ENCODE measurements at places on chromosomes 12 and 14.
A peak's percentile ranks its signal among the peaks of the same experiment; 100 is the strongest.

DNA sequence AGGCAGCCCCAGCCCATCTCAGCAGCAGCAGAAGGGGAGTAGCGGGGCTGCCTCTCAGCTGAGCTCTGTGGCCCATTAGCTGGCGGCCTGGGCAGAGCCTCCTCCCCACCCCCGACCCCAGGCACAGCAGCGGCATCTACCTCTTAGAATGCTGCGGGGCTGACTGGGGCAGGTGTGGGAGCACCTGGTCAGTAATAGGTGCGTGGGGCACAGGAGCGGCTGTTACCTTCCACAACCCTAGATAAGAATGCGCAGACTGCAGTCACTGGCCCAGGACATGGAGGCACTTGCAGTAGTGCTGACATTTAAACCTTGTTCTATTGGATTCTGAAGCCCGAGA lies 35.6 kb downstream of the SYNE3 start:
- no peak for DNase-seq

DNA sequence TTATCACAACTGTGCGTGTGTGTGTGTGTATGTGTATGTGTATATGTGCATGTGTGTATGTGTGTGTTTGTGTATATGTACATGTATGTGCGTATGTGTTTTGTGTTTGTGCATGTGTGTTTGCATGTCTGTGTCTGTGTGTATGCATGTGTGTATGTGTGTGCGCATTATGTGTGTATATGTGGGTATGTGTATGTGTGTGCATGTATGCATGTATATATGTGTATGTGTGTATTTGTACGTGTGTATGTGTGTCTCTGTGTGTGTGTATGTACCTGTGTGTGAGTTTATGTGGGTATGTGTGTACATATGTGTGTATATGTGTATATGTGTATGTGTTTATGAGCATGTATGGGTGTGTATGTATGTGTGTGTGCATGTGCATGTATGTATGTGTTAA lies 37.6 kb upstream of the PIWIL1 start:
- no peak for DNase-seq

DNA sequence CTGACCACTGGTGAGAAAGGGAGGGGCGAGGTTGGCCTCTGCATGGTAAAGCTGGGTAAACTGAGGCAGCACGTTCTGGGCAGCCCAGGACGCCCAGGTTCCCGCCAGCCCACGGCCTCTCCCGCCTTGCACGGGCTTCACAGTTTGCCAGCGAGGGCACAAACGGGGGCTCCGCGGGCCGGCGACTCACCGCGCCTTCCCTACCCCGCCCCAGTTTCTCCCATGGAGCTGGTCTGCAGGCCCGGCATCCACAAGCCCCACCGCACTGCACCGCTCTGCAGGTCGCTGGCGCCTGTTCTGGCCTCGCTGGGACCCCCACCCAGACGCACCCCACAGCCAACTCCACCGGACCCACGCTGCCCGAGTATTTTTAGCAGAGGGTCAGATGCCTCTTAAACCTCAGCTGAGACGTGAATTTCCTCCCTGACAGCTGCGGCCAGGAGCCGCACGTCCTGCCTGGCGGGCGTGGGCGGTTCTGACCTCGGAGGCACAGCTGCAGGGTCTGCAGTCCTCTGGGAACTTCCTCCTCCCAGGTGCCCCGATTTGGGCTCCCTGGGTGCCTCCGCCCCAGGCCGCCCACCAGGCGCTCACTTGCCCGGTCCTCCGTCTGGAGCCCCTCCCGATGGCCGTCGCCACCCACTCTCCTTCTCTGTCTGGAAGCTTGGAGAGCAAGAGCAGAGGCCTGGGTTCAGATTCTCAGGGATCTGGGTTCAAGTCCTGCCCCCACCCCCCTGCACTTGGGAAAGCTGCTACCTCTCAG lies 29.5 kb upstream of the INF2 start:
- DNase-seq = no peak

DNA sequence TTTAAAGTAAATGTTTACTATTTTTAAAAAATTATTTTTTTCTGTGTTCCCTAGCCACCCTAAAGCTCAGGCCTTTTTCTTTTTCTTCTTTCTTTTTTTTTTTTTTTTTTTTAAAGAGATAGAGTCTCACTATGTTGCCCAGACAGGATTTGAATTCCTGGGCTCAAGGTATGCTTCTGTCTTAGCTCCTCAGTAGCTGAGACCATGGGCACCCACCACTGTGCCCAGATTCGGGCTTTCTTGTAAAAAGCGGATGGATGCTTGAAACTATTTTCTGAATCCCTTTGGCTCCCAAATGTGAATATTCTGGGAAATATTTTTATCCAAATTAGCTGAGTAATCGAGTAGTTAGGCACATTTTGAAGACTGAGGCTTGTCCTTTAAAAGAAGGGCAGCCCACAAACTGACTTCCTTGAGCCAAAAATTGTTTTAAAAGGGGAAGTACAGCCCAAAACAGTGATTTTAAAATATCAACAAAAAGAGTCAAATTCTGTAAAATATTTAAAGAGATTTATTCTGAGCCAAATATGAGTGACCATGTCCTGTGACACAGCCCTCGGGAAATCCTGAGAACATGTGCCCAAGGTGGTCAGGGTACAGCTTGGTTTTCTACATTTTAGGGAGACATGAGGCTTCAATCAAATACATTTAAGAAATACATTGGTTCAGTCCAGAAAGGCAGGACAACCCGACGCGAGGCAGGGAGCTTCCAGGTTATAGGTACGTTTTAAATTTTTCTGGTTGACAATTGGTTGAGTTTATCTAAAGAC lies 28.8 kb upstream of the HIGD1C start:
- peak; percentile 59 for DNase-seq

DNA sequence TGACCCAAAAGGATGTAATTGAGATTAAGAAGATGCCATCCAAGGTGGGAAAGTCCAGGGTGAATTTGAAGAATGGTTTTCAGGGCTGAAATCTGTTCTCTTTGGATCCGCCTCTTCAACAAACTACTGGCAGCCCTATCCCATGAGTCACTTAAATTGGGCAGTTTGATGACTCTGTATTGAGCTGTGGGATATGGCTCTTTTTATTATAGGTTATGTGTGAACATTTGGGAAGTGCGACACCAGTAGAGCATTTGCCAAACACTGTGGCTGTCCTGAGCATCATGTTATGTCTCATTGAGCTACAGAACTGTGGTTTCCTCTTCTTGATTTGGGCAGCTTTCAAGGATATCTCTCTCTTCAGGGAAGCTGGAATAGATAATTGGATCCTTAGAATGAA lies 22.3 kb downstream of the IFT43 start:
- no peak for DNase-seq

DNA sequence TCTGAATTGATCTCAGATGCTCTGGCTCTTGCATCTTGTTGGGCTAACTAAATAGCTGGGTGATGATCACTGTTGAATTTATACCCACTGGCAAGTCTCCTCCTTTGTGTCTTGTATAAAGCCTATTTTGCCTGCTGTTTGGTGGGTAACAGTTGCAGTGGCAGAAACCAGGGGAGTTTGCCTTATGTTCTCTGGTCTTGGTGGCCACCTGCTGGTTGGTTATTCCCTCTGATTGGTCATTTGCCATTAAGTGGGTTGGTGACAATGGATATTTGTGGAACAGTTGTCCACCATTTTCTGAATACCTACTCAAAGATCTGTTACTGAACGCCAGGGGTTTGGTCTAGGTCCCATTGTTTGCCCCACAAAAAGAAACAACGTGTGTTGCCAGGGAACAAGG lies 52.1 kb downstream of the AVPR1A start:
- DNase-seq = no peak

DNA sequence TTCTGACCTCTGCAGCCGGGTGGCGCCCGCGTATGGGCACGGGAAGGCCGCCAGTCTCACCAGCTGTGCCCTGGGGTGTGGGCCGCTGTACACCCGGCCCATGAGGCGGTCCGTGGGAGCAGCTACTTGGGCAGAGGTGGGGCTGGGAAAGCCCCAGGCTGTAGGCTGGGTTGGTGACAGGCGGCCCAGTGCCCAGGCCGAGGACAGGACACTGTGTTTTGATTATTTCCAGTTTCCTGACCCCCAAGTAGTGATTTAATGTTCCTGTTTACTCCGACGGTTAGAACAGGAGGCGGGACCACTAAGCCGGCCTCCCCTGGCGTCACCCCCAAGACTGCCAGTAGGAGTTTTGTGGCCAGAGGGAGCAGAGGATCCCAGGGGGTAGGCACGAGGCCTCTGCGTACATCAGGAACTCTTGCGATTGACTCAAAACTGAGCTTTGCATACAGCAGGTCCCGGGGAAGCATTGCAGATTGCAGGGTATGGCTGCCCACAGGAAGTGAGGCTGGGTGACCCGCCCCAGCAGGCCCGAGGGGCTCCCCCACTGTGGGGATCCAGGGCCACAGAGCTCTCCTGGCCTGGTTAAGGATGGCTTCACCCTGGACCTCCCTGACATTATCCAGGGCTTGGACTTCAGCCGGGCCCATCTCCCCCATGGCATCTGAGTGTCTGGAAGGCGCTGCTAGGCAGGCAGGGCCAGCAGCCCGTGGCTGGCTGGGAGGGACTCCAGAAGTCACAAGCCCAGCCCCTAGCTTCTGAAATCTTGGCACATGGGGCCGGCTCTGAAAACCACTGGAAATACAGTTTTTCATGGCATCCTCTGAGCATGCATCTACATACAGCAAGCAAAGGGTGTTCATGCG lies 42.5 kb upstream of the DIO3 start:
- DNase-seq = no peak

DNA sequence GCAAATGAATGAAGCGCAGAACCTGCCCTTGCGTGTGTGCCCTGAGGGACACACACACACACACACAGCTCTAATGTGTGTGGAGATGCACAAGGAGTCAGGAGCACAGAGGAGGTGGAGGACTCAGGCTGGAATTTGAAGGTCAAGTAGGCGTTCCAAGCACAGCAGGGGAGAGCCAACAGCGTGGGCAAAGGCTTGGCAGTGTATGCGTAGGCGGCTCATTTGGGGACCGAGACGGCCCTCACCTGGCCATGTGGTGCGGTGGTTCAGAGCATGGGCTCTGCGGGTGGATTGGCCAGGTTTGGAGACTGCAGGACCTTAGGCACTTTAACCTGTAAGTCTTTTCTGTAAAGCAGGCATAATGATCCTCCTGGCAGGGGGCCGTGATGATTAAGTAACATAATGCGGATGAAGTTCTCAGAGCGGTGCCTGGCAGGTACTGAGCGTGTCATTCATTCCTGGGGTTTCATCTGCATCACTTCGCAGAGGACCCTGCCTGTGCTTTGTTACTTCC lies 69.5 kb upstream of the SLC24A4 start:
- no peak for DNase-seq
